Testis (tissue), 5 donors: ENCODE measurements at places on chromosomes 3 and 15. TPM values are rescaled to one million over a fixed set of nuclear protein-coding genes. Genes with fewer than 3 reads are reported as not detected.
A peak's percentile ranks its signal among the peaks of the same experiment; 100 is the strongest.

DNA sequence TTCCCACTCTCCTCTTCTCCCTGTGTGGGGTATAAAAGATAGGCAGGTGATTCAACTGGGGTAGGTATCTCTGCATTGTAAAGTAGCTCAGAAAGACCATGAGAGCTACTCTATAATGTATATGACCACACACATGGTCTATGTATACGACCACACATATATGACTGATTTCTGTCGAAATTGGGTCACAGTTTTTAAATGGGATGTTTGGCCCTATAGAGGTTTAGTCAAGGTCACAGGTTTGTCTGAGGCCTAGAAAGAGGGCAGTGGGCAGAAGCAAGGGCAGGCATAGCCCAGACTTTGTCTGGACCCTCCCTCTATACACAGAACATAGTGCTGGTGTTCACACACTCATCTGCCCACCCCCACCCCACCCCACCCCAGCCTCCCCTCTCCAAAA lies 4.4 kb downstream of the LAMP3 start:
- DNase-seq: no peak

DNA sequence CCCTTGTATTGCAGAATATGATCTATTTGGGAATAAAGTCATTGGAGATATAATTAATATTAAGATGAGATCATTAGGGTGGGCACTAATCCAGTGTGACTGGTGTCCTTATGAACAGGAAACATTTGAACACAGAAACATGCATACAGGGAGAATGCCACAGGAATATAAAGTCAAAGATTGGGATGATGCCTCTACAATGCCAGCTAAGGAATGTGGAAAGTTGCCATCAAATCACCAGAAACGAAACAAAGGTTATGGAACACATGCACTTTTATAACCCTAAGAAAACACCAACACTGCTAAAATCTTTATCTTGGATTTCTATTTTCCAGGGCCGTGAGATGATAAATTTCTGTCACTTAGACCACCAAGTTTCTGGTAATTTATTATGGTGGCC lies 442.4 kb upstream of the BCHE start:
- no peak for DNase-seq

DNA sequence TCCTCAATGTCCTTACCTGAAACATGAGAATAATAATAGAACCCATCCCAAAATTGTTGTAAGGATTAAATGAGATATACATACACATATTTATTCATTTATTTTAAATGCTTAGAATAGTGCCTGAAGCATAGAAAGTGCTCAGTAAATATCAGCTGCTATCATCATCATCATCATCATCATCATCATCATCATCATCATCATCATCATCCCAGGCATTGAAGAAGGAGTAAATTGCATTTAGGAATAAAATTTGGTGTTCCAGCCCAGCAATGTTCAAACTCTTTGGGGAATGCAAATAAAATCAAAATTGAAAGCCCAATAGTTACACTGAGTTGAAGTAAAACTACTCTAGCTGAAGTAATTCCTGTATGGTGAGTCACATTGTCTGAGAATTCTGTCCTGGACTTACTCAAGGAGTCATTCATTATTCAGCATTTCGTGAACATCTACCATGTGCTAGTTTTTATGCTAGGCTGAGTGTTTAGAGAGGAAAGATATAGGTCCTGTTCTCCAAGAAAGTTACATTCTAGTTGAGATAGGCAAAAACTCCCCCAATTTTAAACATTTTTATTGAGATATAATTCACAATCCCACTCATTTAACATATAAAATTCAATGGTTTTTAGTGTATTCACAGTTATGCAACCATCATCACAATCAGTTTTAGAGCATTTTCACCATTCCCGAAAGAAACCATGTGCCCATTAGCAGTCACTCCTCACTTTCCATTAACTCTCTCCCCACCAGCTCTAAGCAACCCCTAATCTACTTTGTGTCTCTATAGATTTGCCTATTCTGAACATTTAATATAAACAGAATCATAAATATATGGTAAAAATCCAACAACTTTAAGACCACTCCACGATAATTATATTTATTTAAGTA lies 107.2 kb downstream of the FRMD5 start:
- no peak for DNase-seq

The LRRC2 gene
- total RNA-seq: 0.99 TPM

GRCh38 chr15:88899251-88899650 lies 3.9 kb upstream of the HAPLN3 start:
- no peak for DNase-seq

GRCh38 chr3:105355408-105356061 lies 11.2 kb upstream of the ALCAM start:
- DNase-seq: no peak

DNA sequence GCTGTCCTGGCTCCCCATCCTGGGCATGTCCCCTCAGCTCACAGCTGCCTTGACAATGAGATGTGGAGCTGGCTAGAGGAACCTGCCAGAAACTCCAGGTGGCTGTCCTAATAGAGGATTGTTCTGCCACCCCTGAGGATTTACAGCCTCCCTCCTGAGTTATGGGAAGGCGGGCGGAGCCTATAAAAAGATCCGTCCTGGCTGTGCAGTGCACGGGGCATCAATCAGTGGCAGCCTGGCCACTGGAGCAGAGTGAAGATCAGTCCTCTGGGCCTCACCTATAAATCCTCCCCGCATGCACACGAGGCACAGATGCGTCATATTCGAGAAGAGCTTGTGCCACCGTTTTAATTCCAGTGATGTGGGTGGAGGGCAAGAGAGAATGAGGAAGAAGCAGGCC lies 90.0 kb downstream of the MEGF11 start:
- no peak for DNase-seq

- no peak for DNase-seq
These were observed 6.9 kb upstream of the DNAJC19 start for GRCh38 chr3:180996415-180996932.

DNA sequence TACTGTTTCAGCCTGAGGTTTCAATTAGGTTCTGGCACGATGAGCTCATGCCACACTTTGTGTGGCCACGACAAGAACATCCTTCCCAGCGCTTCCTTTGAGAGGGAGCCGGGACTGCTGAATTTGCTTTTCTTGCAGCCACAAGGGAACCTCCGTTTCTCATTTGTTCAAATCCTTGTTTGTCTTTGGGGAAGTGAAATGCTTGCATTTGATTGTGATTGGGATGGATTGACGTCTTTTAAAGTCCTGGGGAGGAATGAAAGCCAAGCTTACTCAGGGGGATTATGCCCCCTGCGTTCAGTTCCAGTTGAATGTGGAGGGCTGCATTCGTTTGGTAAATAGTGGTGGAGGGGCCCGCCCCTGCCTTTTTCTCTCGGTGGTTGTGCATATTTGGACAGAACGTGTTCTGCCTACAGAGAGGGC lies 277.6 kb downstream of the THSD4 start:
- no peak for DNase-seq

The NR1I2 gene
- 0.47 TPM for total RNA-seq

DNA sequence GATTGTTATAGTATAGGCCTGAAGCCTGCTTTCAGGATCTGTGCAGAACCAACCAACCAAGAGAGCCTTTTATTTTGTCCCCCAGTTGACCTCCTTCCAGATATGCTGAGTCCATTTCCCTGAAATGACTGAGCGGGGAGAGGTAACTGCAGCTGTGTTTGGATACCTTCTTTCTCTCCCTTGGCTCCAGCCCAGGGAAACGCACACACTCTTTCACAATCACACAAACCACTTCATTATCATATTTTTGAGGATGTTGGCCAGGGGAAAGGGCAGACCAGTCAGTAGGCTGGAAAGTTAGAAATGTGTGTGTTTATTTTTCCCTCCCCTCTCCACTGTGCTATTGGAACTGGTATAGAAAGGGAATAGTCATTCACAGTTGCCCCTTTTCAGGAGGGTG lies 417.7 kb upstream of the TBL1XR1 start:
- DNase-seq: peak; percentile 44

DNA sequence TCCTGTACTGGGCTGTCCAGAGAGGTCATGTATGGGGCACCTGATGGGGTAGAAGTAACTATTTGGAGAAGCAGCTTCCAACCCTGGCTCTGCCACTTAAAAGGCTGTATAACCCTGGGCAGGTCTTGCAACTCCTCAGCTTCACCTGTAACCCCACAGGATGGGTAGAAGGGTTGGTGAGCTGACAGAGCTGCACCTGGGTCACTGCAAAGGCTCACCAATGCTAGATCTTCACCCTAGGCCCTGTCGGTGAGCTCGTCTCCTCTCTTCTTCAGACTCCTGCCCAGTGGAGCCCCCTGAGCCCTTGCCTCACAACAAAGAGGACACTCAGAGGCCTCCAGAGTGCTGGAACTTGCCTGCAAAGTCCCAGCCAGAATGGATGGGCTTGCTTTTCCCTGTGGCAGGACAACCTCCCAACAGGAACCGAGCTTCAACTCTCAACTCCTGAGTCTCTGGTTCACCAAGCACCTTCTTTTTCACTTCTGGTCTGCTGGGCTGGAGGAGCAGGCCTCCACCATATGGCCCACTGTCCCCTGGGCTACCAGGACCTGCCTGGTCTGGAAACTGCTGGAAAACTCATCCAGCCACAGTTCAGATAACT lies 45.9 kb downstream of the XXYLT1 start:
- DNase-seq: no peak

The TGM5 gene
- 0.43 TPM for total RNA-seq

DNA sequence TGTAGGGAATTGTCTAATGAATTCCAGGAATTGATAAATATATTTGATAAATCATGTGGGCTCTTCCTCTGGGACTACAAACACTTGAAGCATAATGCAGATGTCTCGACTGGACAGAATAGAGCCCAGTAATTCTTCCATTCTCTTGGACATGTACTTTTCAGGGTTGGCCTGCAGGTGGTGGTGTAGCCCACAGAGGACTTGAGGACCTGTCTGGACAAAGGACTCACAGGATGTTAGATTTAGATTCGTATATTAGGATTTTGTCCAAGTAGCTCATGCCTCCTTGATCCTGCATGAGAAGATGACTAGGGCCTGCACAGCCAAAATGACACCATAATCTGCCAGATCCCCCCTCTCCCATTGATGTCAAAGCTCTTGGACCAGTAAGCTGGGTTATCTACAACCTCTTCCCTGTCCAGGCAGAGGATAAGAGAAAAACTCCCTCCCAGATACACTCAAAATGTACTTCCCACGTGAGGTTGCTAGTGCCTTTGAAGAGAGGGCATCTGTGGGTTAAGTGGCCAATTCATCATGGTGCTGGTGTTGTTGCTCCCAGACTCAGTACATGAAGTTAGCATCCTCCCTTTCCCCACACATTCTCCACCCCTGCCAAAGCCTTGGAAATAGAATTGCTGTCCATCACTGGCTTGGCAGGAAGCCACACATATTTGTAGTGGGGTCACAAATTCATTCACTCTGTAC lies 88.6 kb upstream of the ZNF280D start:
- peak; percentile 60 for DNase-seq

- no peak for DNase-seq
These were observed 892.3 kb downstream of the CADM2 start for GRCh38 chr3:85851071-85851470.

DNA sequence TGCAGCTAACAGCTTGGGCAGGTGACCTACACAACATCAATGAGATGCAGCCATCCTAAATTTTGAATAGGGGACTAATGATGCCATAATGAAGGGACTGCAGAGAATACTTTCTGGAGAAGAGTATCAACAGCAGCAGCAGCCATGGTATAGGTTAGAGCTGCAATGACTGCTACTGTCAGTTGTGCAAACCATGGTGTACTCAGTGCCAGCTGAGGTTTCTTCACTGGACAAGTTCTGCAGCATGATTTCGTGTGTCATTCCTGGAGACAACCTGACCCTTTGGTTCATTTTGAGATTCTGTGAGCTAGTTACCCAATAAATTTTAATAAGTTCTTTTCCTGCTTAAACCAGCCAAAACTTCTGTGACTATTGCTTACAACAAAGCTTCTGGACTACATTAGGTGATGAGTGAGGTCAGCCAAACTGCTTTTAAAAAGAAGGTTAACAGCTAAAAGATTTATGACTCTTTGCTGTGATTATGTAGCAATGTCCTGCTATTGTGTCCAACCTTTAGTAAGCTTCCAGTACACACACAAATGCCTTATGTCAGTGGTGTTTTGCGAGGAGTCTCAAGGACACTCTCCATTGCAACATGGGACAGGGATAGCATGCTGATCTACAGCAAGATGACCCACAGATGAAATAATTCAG lies 4.8 kb upstream of the DAZL start:
- no peak for DNase-seq

DNA sequence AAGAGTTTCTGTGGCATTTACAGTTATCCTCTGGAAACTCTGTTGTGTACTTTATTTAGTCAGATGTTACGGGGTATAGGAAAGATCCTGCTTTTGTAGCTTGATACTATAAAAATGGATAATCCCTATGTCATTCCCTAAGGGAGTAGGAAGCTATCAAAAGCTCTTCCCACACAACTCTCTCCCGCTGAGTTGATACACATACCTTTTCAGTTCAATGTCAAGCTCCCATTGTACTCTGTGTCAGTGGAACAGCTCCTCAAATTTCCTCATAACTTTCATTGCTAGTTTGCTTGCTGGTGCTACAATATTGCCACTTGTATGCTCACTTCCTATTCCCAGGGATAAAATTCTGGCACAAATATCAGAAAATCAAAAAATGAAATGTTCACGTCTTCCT lies 893.3 kb upstream of the GBE1 start:
- no peak for DNase-seq

GRCh38 chr3:197244751-197245150 lies 53.7 kb downstream of the DLG1 start:
- DNase-seq: no peak

The RTP3 gene
- total RNA-seq: 1.1 TPM
